ENCODE measurements at places on chromosomes 1 and 21.

- DNase-seq, result no peak
Measured at GRCh38 chr1:166900987-166901386, 24.9 kb upstream of the TADA1 start.

- DNase-seq, result no peak
Measured at GRCh38 chr1:11046625-11047365, at the start of gene MASP2. Gene MASP2 (minus strand): TSS chr1:11047239. CDS start chr1:11047207, 32 bp downstream.

- no peak for DNase-seq
Measured at GRCh38 chr1:182109771-182110170, 48.3 kb upstream of the ZNF648 start.

- DNase-seq, result no peak
Measured at GRCh38 chr1:36176106-36176949, 20.4 kb downstream of the MAP7D1 start.

DNA sequence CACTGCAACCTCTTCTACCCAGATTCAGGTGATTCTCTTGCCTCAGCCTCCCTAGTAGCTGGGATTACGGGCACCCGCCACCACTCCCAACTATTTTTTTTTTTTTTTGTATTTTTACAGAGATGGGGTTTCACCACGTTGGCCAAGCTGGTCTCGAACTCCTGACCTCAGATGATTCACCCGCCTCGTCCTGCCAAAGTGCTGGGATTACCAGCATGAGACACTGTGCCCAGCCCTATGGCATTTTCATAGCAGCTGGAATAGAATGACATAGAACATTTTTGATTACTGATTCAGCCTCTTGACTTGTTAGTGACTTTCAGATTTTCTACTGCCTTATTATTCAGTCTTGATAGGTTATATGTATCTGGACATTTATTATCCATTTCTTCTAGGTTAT, 1046.2 kb downstream of the AMY1C start:
- no peak for DNase-seq

DNA sequence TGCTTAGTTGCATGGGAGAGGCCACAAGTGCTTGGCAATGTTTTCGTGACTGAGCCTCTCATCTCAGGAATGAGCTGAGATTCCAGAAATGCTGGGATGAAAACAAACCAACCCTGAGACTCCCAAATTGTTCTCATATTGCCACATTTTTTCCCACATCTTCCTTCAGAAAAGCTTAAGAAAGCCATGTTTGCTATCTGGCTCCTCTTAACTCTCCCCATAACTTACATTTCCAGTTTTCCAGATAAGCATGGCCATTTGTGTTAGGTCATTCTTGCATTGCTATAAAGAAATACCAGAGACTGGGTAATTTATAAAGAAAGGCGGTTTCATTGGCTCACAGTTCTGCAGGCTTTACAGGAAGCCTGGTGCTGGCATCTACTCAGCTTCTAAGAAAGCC, 17.2 kb downstream of the DSCAM start:
- no peak for DNase-seq
